Right hindlimb (tissue), 1 donor: ENCODE measurements at places on chromosomes 2 and 18.
A peak's percentile ranks its signal among the peaks of the same experiment; 100 is the strongest.

GRCh38 chr2:96114903-96115581 lies 1.3 kb downstream of the ADRA2B start:
- DNase-seq = peak; percentile 17

DNA sequence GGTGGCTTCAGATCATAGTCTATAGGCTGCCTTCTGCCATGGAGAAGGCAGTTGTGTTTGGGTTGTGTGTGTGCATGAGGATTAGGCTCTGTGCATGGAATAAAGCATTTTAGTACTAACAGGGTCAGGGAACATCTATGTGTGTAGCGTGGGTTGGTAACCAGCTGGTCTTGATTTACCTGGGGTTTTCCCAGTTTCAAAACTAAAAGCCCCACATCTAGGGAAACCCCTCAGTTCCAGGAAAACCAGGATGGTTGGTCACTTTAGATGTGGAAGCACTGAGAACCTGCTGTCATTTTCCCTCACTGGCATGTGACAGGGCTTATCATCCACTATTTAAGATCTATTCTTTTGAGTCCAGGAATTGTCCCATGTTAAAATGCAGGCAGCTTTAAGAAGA lies 116.3 kb downstream of the POLE4 start:
- no peak for DNase-seq

- peak; percentile 78 for DNase-seq
Observed at GRCh38 chr2:189261431-189261841, 81.9 kb upstream of the COL5A2 start.

DNA sequence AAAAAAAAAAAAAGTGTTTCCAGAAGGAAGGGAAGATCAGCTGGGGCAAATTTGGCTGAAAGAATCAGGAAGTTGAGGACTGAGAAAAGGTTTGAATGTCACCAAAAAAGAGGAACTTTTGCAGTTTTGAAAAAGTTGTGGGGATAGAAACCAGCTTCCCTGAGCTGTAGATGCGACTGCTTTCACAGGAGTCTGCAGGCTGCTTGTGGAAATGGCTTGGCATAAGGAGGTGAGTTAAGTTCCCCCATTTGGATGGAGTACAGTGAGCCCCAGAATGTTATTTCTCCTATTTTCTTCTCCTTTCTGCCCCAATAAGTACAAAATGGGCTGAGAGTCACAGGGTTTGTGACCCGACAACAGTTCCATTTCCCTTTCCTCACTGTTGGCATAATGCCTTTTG lies 16.5 kb upstream of the ME2 start:
- DNase-seq = no peak

- no peak for DNase-seq
Observed at GRCh38 chr2:207256476-207257207, 90.9 kb upstream of the KLF7 start.

- DNase-seq = no peak
Observed at GRCh38 chr2:68046642-68047240, 16.1 kb downstream of the C1D start.
